ENCODE measurements at places on chromosomes 16 and 17. TPM values are rescaled to one million over a fixed set of nuclear protein-coding genes. Genes with fewer than 3 reads are reported as not detected.

GRCh38 chr16:3766177-3766576 lies 48.9 kb upstream of the TRAP1 start:
- no peak for DNase-seq

EVPL gene
- 48.6 TPM for total RNA-seq

DNA sequence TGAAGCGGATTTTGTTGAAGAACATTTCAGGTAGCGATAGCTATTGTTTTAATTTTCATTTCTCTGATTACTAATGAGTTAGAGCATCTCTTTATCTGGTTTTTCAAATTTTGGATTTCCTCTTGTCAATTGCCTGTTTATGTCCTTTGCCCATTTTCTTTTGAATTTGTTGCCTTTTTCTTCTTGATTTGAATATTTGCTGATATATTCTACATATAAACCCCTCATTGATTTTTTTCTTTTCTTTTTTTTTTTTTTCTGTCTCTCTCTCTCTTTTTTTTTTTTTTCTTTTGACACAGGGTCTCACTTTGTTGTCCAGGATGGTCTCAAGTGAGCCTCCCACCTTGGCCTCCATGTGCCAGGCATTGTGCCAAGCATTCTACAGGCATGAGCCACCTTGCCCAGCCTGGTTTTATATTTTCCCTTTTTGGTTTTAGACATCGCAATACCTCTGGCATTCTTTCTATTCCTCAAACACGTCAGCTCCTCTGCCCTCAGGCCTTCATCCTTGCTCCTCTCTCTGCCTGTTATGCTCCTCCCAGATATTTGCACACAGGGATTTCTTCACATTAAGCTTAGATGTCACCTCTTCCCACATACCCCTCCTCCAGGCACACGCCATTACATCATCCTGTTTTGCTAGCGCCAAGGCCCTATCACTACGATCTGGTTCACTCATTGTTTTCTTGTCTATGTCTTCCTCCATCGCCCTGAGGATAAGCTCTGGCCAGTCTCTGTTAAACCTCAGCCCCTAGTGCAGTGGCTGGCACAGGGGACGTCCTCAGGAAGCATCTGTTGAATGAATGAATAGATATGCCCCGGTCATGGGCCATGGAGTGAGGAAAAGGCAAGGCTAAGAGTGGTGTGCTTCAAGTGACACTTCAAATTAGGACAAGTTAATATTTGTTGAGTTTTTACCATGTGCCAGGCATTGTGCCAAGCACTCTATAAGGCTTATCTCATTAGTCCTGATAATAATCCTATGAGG lies 8.6 kb downstream of the SARM1 start:
- no peak for DNase-seq

OR4D1 gene
- not detected for total RNA-seq

GRCh38 chr17:6608321-6608720 lies 32.2 kb downstream of the KIAA0753 start:
- peak; percentile 54 for DNase-seq

DNA sequence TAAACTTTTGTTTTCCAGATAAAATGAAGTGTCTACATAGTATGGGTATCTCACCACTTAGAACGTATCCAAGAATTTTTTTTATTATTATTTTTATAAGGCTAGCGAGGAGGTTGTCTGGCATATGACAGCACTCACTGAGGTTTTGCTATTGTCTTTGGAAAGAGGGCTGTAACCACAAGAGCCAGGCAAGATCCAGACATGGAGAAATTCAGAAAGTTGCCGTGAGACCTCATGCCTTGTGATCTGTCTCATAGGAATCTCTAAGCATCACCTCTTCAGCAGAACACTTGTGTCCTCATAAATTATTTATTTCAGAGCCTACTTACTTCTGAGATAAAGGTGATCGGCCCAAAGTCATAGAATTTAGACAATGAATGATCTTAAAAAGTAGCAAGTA lies 410.8 kb downstream of the CDH11 start:
- DNase-seq, result no peak

DNA sequence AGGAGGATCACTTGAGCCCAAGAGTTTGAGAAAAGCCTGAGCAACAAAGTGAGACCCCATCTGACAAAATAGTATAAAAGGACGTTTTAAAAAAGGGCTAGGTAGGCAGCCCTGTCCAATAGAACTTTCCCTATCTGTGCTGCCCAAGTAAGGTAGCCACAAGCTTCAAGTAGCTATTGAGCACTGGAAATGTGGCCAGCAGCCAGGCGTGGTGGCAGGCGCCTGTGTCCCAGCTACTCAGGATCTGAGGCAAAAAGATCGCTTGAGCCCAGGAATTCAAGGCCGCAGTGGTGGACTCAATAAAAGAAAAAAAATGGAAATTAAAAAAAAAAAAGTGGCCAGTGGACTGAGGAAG lies 1.5 kb upstream of the NQO1 start:
- peak; percentile 39 for DNase-seq

TBC1D3G gene
- total RNA-seq, result not detected

GRCh38 chr16:89052191-89052889 lies 41.3 kb upstream of the ACSF3 start:
- DNase-seq, result no peak

ITGAD gene
- not detected for total RNA-seq

PRAC1 gene
- not detected for total RNA-seq

DNA sequence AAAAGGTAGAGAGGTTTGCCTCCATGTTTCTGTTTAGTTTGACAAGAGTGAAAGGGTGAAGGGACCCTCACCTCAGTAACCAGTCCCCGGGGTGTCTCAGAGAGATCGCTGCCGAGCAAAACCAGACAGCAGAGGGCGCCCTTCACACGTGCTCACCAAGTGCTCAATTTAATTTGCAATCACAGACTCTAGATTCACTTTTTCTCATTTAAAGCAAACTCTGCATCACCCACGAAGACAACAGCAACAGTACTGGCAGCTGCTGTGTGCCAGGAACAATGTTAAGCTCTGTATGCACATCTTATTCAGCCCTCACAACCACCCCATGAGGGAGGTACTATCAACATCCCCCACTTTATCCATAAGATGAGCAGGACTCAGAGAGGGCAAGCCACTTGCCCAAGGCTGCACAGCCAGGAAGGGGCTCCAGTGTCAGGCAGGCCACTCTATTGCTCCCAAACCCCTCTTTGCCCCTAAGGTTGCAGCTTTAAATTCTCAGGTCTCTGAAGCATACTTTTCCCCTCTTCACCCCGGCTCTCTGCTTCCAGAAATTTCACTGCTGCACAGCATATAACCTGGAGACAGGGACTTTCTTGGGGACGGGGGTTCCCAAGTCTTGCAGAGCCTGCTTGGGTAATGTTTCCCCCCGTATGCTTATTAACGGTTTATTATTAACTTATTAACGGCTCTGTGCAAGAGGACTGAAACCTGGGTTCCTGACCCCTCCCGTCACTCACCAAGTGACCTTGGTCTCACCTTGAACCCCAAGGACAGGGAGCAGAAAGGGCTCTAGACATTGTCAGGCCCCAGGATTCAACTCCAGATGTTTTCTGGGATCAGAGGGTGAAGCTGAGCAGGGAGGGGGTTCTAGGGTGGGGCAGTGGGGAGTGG lies 70.9 kb downstream of the CNGB1 start:
- peak; percentile 56 for DNase-seq

SLC39A11 gene
- 28.1 TPM for total RNA-seq
